ENCODE measurements at places on chromosomes 5 and 9.

GRCh38 chr5:132427281-132428146, 58.0 kb downstream of the SLC22A5 start:
- no peak for DNase-seq

DNA sequence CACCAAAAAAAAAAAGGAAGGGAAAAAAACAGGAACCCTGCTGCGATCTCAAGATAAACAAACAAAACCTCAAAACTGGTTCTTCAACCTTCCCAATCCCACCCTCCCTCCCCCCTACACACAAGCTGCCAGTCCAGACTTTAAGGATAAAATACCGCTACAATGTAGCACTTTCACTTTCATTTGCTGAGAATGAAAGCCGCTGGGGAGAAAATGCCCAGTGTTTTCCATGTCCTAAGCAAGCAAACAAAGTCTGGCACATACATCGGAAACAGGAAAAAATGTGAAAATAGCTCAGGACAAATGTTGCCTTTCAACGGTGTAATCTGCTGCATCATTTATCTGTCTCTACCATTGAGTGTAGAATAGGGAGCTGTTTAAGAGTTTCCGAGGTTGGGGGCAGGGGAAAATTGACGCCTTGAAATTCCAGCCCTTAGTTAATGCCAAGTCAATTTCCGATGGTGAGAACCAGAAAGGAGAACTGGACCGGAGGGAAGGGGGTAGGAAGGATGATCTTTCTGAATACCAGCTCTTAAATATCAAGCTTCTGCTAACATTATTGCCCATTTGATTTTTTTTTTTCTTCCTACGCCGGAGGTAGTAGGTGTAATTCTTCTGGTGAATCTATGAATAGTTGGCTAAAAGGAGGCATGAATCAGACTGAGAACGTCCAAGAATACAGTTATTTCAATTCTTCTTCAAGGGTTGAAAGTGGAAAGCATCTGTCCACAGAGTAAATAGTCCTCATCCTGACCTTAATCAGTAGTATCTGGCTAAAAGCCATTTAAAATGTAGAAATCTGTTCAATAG, 1.2 kb upstream of the ADAMTS6 start:
- DNase-seq, result peak; percentile 14

GRCh38 chr5:155947394-155948062, 379.4 kb upstream of the SGCD start:
- no peak for DNase-seq

GRCh38 chr9:135185060-135185459, 97.6 kb downstream of the OLFM1 start:
- no peak for DNase-seq

DNA sequence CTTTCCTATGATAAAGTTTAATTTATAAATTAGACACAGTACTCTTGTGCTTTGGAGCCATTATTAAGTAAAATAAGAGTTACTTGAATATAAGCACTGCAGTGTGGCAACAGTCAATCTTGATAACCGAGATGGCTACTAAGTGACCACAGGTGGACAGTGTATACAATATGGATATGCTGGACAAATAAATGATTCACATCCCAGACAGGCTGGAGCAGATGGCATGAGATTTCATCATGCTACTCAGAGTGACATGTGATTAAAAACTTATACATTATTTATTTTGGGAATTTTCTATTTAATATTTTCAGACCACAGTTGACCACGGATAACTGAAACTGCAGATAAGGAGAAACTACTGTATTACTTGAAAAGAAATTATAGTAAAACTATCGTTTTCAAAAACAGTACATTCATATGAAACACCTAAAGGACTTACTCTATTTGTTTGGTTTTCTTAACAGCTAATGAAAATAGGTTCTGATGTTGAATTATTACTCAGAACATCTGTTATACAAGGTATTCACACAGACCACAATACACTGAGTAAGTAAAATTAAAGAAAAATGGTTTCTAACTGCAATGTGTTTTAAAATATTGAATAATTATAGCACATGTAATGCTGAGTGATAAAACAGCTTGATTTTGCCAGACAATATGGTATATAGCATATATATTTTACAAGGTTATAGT, 16.0 kb downstream of the LYRM7 start:
- DNase-seq, result no peak

DNA sequence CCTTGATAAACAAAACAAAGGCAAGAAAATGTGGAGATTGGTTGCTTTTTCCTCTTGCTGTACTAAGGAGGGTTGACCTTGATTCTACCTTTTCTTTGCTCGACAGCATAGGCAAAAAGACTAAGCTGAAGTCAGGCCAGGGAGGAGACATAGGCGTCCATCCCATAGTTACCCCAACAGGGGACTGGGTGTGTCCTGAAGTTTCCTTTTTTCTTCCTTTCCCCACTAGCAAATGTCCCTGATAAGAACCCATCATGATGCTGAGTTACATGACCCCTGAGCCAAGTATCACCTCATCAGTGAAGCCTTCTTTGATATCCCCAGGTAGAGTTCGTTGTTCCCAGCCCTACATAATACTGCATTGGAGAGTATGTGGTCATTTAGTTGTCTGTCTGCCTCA, 9.9 kb upstream of the SHROOM1 start:
- no peak for DNase-seq
